ENCODE measurements at places on chromosomes 3 and 15.

DNA sequence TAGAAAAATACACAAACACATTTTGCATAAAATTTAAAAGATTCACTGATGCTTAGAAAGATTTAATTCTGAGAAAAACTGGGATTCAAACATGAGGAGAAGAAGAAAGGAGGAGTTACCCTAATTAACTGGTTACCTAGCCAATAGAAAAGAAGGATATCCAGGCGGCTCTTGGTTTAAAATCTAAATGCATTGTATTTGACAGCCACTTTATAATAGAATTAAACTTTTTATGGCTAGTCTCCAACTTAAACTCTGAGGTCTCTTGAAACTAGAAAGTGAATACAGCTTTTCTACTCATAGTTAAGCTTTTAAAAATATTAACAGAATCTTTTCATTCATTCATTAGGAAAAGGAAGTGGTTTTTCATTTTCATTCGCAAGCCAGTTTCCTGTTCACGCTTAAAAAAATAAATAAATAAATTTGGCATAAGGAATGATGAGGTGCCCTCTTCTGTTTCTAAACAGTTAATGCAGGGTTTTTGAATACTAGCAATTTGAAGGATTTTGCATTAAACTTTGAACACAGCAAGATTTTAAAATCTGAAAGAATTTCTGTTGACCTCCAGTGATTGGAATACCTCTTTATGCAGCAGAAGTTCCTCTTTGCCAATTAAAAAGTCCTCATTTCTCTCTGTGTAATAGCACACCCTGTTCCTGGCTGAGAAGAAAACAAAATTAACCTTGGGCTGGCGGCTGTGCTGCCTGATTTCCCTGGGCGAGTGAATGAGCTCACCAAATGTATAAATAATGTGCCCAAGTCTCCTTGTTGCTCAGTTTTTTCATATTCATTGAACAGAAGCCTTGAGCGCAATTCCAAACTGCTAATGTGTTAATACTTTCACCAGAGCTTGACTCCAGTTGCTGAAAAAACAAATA lies 105.1 kb downstream of the ZMAT3 start:
- DNase-seq: no peak

DNA sequence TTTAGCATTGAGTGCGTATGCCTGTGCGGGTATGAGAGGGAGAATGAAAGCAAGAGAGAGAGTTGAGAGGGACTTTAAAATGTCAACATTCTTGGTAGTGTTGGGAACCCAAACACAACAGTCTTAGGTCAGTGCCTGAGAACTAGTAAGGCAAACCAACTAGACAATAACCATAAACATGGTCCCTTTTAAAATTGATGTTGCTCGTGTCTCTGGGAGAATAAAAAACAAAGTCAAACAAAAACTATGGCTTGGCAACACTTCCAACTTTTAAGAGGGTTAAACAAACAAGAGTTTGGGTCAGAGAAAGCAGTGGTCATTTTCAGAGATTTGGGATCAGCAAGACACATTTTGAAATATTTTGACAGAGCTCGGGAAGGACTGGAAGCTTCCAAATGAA lies 146.7 kb upstream of the THBS1 start:
- no peak for DNase-seq

GRCh38 chr15:86609275-86609674 lies 529.6 kb downstream of the AGBL1 start:
- DNase-seq: no peak

GRCh38 chr15:46753946-46754345 lies 963.4 kb upstream of the SEMA6D start:
- DNase-seq: no peak

DNA sequence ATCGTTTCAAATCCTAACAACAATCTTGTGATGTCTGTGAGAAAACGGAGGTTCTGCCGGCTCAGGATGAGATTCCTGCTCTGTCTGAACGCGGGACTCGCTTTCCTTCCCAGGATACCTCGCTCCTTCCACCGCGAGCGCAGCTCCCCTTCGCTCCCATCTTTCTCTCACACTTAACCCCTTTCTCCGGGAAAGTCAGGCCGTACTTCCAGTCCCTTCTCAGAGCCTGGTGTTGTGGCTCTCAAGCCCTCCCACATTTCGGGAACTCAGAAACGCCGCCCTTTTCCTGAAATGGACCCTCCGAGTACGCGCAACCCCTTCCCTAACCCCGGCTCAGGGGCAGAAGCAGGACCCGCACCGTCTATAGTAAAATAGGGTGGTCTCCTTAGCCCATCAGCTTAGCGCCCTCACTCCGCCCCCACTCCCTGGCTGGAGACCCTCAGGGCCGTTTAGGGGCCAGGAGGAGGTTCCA lies 378 bp upstream of the FEM1B start:
- no peak for DNase-seq

- DNase-seq: no peak
These were observed 134.8 kb downstream of the NSMCE3 start for GRCh38 chr15:29134641-29135308.

GRCh38 chr3:72887343-72887704 lies 522 bp upstream of the GXYLT2 start:
- DNase-seq: no peak

- DNase-seq: no peak
These were observed 6.5 kb upstream of the LZTFL1 start for GRCh38 chr3:45848392-45848791.

DNA sequence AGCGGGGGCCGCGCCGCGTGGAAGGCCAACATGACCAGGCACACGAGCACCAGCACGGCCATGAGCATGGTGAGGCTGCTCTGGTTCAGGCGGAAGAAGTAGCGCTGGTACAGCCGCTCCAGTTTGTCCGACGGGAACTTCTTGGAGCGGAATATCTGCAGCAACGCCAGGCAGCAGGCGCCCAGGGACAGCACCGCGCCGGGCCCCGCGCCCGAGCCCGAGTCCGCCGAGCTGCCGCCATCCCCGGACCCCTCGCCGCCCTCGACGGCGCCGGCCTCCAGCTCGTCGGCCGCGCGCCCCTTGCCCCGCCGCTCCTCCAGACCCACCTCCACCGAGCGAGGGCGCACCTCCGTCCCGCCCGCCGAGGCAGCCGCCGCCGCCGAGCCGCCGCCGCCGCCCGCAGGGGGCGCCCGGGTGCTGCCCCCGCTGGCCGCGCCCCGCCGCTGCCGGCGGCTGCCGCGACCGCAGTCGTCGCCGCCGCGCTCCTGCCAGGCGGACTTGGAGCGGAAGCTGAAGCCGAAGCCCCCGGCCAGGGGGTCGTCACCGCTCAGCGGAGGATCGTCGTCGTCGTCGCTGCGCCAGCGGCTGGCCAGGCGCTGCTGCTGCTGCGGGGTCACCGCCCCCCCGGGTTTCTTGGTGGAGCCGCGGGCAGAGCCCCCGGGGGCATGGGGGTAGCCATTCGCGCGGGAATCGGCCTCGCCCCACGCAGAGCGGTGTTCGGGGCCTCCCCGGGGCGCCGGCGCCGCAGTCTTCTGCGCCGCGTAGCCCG lies 957 bp downstream of the ADCY5 start:
- DNase-seq: no peak

GRCh38 chr15:88839146-88839545 lies 35.9 kb downstream of the ACAN start:
- no peak for DNase-seq

- no peak for DNase-seq
These were observed 78.1 kb downstream of the ZPLD1 start for GRCh38 chr3:102512734-102513504.

- DNase-seq: no peak
These were observed 64.9 kb downstream of the ABHD5 start for GRCh38 chr3:43755516-43756200.

DNA sequence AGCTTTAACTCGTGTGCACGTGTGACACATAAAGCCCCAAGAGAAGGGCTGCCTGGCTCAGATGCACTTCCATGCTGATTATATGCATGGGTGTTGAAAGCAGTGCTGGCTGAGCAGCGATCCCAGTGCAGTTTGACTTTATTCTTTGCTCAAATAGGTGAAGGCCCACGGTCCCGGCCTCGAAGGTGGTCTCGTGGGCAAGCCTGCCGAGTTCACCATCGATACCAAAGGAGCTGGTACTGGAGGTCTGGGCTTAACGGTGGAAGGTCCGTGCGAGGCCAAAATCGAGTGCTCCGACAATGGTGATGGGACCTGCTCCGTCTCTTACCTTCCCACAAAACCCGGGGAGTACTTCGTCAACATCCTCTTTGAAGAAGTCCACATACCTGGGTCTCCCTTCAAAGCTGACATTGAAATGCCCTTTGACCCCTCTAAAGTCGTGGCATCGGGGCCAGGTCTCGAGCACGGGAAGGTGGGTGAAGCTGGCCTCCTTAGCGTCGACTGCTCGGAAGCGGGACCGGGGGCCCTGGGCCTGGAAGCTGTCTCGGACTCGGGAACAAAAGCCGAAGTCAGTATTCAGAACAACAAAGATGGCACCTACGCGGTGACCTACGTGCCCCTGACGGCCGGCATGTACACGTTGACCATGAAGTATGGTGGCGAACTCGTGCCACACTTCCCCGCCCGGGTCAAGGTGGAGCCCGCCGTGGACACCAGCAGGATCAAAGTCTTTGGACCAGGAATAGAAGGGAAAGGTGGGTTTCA lies 87.7 kb downstream of the DNASE1L3 start:
- DNase-seq: no peak

DNA sequence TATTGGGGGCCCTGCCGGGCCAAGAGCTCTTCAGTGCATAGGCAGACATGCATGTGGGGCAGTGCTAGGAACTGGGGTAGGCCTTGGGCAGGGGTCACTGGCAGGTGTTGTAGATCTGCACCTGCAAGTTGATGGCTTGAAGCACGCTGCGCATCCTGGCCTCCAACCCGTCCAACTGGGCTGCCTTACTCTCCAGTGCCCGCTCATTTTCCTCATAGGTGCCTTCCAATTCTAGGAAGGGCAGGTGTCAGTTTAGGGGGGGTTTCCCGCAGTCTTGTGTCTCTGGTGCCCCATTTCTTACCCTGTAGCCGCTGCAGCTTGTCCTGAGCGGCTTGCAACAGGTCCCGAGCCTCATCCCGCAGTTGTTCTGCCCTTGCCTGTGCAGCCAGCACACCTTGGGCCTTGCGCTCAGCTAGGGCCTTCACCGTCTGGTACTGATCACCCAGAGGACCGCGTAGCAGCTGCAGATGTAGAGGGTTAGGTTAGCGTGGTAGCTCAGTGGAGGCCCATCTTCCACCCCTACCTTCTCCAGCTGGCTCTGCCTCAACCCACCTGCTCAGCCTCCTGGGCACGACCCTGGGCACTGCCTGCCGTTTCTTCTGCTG lies 611 bp upstream of the USP19 start:
- DNase-seq: no peak

DNA sequence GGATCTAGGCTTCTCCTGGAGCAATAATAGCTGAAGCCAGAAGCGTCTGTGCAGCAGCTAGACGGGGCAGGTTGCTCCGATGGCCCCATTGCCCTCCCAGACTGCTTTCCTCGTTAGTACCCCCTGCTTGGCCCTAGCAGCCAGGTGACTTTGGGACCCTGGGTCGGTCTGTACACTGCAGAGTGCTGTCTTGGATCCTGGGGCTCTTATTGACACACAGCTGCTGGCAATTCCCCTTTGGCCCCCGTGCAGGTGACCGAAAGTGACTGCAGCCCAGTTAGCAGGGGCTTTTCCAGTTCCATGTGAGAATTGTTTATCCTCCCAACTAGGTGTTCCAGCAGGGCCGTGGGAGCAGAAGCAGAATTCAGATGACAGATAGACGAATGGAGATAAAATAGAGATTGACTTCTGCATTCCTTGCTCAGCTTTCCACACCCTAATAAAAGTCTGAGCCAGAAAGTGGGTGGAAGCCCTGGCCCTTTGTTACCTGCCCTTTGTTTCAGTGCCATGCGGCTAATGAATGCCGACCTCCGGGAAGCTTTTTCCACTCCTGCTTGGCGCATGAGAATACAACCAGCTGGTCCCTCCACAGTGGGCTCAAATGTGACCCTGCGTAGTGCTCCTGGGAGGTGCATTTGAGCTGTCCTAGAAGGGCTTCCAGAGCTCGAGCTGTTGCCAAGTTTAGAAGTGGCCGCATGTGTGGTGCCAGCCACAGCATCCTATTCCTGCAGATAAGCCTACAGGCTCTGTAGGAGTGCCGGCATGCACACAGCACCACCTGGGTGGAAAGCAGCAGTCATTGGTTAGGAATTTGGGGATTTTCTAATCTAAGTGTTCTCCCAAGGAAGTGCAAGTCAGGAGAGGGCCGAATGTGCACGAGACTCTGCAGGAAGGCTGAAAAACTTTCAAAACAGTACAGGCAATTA lies 94.4 kb downstream of the SLCO3A1 start:
- DNase-seq: no peak

Measured in activated T-helper 1 cell treated with anti-CD3 and anti-CD28 coated beads, Interleukin-2, amount 50 U/mL, for 16 hours (primary cell).